ENCODE measurements at places on chromosomes 5 and 9.

DNA sequence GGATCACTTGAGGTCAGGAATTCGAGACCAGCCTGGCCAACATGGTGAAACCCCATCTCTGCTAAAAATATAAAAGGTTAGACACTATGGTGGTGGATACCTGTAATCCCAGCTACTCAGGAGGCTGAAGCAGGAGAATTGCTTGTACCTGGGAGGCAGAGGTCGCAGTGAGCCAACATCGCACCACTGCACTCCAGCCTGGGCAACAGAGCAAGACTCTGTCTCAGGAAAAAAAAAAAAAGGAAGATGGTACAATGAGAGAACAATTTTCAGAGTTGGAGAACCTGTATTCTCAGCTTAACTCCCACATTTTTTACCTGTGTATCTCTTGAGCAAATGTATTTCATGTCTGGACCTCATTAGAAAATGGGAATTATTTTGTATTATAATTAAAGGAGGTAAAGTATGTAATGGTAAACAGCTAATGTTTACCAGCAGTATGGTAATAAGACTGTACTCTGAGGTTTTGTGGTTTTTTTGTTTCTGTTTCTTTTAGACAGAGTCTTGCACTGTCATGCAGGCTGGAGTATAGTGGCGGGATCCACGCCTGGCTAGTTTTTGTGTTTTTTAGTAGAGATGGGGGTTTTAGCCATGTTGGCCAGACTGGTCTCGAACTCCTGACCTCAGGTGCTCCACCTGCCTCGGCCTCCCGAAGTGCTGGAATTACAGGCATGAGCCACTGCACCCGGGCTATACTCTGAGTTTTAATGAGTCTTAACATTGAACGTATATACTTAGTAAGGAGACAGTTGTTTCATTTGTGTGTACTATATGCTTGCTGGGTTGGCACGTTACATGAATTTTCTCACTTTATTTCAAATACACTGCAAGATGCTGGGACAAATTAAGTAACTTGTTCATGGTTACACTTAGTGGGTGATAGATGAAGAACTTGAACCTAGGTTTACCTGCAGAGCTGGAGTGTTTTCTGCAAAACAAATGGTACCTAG, 16.2 kb downstream of the UHRF2 start:
- no peak for DNase-seq

GRCh38 chr5:157390551-157391297, 69.3 kb upstream of the NIPAL4 start:
- no peak for DNase-seq

DNA sequence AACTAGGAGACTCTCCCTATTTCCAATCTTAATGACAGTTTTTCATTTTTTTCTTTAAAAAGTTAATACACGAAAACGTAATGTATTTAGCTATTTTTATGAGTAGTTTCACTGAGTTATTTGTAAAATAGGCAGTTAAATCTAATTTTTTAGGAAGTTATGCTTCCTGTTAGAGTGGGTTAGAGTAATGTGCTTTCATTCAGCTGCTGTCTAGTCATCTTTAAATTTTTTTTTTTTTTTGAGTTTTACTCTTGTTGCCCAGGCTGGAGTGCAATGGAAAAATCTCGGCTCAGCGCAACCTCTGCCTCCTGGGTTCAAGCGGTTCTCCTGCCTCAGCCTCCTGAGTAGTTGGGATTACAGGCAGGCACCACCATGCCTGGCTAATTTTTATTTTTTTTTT, 34.0 kb downstream of the CDC42SE2 start:
- DNase-seq = no peak

- no peak for DNase-seq
Observed at GRCh38 chr5:65382582-65382981, 99.1 kb downstream of the ADAMTS6 start.

GRCh38 chr9:37801287-37801850, 772 bp downstream of the DCAF10 start:
- no peak for DNase-seq

GRCh38 chr5:144331361-144331760, 160.7 kb downstream of the KCTD16 start:
- DNase-seq = no peak

- DNase-seq = no peak
Observed at GRCh38 chr9:92714016-92714415, 44.1 kb upstream of the IPPK start.

GRCh38 chr9:33081128-33081851, 4.8 kb upstream of the SMU1 start:
- DNase-seq = peak; percentile 92

- no peak for DNase-seq
Observed at GRCh38 chr9:15203581-15203980, 103.4 kb downstream of the TTC39B start.

DNA sequence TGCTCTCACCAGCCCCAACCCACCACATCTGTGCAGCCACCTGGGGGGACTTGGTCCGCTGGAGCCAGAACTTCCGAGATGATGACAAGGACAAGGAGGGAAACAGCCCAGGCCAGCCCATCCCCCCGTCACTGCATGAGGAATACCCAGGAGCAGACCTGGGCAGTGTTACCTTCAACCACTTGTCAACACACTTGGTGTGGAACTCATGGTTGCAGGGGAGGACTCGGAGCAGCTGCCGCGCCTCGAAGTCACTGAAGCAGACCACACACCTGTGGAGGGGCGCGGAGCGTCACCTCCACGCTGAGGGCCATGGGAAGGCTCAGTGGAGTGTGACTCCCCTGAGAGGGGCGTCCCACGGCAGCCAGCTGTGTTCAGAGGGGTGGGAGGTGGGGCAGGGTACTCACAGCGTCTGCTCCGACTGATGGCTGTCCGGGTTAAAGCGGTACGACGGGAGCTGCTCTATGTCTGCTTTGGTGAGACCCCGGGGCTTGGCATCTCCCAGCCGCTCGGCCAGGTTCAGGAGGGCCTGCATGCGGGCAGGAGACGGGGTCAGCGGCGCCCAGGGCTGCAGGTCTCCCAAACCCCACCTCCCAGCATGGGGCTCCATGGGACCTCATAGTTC, 8.0 kb downstream of the RNF44 start:
- DNase-seq = no peak

DNA sequence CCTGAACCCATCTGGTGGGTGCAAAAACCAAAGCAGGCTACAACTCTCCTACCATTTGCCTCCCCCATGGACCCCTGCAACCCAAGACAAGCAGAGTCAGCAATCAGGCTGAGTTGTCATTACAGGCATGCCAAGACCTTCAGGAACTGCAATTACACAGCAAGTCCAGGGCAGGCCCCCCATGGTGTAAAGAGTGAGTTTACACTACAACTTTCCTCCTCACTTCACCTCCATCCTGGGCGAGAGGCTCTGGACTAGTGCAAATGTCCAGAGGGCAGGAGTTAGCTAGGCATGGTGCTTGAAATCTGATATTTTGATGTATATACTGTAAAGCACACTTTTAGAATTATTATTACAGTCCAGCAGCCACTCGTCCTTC, 7.0 kb upstream of the P4HA2 start:
- DNase-seq = no peak

- no peak for DNase-seq
Observed at GRCh38 chr9:134491856-134492255, 149.7 kb upstream of the COL5A1 start.

GRCh38 chr5:97559827-97560598, 377.0 kb upstream of the RIOK2 start:
- DNase-seq = no peak

DNA sequence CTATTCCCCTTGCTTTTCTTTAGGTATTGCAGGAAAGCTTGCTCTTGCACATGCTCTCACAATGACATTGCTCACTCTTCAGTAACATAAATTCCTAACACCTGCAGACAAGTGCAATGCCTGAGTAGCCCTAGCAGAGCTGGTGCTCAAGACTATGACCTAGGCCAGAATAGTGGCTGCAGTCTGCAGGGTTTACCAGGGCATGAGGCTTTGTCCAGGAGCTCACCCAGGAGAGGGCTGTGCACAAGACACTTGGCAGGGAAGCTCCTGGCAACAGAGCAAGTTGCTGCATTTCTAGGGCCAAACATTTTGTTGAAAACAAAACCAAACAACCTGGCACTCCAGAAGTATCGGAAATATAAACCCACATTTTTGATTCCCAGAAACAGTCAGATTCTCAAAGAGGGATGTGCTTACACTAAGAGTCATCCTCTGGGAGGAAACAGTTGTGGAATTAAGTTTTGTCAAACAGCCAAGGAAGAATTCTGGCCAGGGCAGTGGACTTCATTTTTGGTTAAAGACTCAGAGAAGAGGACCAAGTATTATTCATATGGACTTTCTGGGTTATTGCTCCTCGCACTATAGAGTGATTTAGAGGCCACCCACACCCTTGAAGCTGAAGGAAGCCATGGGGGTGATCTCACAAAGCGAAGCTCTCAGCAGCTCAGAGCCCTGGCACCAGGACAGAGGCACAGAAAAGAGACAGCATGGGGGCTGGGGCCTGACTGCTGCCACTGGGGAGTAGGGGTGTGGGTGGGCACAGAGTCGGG, 44.9 kb downstream of the MACROH2A1 start:
- DNase-seq = no peak

- DNase-seq = no peak
Observed at GRCh38 chr5:107149243-107150005, 521.3 kb downstream of the EFNA5 start.

DNA sequence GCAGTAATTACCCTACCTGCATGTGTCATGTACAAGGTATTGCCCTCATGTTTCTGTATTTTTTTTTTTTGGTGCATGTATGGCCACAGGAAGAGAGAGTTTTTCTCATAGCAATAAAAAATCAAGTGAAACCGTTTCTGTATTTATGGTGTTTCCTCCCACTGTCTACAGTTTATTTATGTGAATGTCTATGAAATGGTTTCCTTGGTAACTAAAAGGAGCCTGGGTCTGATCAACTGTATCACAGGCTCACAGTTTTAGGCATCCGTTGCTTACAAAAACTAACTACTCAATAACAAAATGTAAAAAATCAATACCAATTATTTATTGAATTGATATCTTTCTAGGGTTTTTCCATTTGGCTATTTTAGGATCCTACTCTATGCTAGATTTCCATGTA, 464.4 kb downstream of the TAF11L14 start:
- no peak for DNase-seq

DNA sequence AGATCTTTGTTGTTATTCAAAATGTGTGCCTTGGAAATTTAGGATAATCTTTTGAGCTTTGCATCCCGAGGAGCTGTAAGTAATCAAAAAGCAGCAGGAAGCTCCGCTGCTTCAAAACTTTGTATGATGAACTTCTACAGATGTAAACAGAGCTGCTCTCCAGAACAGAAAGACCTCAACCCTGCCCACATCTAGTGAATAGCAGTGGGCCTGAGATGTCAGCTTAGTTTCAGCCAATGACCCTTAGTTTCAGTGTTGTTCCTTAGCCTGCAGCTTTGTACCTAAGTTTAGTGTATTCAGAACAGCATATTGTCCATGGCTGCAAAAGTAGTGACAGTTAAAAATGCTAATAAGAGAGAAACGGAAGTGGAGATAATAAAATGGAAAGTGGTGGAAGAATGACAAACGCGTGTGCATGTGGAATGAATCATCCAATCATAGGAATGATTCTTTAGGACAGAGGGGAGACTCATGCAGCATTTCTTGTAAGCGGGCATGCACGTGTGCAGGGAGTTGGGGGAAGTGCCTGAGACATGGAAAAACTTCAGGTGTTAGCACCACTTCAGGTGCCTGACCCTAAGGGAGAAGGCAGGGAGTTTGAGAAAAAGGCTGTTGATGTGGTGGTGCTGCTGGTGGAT, 24.9 kb downstream of the SNX24 start:
- DNase-seq = no peak

- no peak for DNase-seq
Observed at GRCh38 chr5:122126177-122126755, 3.1 kb upstream of the ZNF474 start.

- DNase-seq = no peak
Observed at GRCh38 chr9:16612627-16613026, 257.8 kb downstream of the BNC2 start.

DNA sequence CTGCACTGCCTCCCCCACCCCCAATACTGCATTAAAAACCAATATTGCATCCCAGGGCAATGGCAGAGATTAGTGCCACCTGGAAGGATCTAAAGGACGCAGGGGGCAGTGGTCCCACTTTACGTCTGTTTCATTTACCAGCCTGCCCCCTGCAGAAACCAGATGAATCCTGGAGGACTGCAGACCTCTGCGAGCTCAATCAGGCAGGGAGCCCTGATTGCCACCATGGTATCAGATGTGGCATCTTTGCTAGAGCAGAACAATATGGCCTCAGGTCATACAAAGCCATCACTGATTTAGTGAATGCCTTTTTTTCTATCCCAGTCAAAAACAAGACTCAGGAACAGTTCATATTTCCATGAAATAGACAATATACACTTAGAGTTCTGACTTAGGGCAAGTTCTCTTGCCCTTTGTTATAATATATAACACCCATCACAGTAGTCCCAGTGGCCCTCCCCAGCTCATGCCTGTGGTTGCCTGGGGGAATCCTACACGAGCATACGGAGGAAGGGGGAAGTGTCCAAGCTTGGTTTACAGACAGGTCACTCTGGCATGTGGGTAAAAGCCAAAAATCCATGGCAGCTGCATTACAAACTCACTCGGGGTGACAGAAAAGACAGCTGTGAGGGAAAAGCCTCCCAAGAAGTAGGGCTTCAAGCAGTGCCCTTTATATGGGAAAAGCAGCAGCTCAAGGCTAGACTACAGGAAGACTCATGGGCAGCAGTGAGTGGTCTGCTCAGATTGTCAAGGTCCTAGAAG, 85.1 kb downstream of the MED27 start:
- DNase-seq = no peak

- DNase-seq = no peak
Observed at GRCh38 chr9:120368799-120369198, 211.2 kb downstream of the CDK5RAP2 start.

DNA sequence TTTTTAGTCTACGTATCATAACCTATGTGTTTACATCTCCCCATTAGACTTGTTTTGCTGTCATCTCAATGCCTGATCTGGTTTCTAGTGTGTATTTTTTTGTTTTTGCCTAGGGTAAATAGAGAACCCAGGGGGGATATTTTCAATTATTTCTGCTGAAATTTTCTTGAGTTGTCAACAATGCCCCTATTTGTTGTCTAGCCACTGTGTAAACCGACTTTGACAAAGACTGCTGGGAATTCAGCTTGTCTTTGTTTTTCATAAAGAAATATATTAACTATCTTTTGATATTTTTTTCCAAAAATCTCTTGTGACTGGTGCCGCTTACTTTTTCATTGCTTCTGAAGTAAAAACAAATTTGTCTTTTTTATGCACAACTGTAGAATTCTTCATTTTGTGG, 28.1 kb downstream of the MACIR start:
- no peak for DNase-seq
